Activated CD4-positive, alpha-beta T cell treated with anti-CD3 and anti-CD28 coated beads, Interleukin-2, amount 50 U/mL, for 1 hour (primary cell): ENCODE measurements at places on chromosomes 4 and X.

DNA sequence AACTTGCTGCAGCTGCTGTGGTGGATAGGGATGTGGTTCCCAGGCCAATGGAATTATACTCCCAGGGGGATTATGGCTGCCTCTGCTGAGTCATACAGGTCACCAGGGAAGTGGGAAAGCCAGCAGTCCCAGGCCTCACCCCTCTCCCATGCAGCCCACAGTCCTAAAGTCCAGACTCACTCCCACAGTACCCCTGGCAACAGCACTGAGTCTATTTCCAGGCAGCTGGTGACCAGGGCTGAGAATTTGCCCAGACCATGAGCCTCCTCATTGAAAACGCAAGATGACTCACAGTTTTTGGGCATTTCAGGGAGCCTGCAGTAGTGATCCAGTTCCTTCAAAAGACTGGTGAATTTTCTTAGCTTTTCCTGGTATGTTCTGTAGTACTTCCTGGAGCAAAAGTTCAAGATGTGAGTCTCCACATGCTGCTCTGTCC is 137.6 kb downstream of the NPNT start:
- no peak for DNase-seq

- no peak for DNase-seq
Observed at GRCh38 chr4:78949735-78950134, 10.5 kb upstream of the PAQR3 start.

GRCh38 chr4:178937130-178937529 is 1494.9 kb upstream of the AGA start:
- no peak for DNase-seq

DNA sequence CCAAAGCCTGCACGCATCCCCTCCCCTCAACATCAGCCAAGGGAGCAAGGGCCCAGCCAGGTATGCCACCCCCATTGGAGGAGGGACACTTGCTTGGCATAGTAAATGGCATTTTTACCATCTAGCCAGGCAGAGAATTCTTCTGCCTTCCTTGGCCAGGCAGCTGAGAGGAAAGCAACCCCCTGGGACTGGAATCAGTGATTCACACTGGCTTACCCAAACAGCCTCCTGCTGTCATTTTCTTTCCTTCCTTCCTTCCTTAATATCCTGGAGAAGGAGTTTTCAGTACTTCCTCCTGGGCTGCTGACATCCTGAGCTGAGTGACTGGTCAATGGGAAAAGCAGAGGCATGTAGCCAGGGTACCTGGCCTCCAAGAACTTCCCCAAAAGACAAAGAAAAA is 28.6 kb upstream of the KIAA1210 start:
- DNase-seq: no peak

- DNase-seq: no peak
Observed at GRCh38 chr4:94801016-94801415, 43.3 kb downstream of the BMPR1B start.

DNA sequence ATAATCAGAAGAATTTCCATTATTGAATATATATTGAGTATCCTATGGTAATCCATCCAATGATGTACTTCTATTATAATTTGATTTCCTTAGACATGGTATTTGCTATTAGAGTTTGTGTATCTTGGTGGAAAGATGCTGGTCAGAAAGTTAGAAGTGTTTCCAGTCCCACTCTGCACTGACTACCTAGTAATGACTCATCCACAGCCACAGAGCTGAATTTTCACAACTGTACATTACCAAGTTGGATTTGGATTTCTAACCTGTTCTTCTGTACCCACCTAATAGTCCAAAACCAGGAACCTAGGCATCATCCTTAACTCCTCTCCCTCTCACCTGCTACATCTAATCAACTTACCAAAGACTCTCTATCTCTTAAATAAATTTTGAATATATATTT is 145.4 kb downstream of the REELD1 start:
- no peak for DNase-seq

DNA sequence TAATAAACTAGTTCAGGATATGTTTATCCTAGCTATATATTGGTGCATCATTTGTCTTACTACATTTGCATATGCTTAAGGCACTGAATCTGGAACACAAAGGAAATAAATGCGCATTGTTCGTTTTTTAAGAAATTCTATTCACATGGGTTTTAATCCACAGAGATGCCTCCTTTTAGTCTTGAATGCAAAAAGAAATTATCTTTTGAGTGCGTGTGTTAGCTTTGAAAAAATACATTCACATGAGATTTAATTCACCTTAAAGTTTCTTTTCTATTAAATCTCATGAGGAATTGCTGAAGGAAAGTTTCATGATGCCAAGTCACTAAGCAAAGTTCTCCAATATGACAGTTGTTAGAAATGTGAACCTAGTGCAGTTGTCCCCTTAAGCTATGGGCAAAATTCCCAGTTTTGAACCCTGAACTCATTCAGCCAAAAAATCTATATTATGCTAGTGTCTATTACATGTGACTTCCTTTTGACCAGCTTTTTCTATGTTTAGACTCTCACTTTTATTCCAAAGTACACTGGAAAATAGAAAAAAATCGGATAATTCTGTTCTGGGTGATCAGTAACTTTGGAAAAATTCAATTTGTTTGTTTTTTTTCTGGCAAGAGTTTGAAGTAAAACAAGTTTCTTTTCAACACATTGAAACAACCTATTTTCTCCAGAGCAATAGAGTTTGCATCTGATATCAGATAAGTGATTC is 426.2 kb upstream of the MAGEB2 start:
- DNase-seq: no peak

DNA sequence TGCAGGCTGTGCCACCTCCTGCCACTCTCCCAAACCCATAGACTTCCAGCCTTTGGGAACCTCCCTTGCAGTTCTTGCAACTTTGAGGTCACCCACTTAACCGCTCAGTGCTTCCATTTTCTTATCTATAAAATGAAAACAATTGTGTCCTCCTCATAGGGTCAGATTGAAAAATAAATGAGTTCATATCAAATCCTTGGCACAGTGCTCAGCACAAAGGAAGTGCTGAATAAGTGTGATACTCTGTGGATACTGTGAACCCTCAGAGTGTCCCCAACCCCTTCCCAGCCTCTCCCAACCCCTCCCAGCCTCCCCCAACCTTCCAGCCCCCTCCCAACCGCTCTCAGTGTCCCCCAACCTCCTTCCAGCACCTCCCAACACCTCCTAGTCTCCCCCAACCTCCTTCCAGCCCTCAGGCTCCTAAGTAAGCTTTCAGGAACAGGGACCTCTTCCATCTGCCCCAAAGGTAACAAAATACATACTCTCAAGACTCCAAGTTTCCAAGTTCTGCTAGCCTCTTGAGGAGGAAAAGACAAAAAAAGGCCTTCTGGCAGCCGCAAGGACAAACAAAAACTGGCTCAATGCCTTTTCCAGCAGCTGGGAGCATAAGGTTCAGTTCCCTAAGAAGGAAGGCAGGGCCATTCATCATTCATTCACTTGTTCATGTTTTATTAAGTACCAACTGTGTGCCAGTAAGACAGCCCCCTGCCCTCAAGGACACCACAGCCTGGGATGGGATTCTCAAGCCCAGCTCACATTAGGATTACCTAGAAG is 46.1 kb upstream of the LGI2 start:
- DNase-seq: no peak

- no peak for DNase-seq
Observed at GRCh38 chr4:185036842-185037241, 18.6 kb downstream of the HELT start.

DNA sequence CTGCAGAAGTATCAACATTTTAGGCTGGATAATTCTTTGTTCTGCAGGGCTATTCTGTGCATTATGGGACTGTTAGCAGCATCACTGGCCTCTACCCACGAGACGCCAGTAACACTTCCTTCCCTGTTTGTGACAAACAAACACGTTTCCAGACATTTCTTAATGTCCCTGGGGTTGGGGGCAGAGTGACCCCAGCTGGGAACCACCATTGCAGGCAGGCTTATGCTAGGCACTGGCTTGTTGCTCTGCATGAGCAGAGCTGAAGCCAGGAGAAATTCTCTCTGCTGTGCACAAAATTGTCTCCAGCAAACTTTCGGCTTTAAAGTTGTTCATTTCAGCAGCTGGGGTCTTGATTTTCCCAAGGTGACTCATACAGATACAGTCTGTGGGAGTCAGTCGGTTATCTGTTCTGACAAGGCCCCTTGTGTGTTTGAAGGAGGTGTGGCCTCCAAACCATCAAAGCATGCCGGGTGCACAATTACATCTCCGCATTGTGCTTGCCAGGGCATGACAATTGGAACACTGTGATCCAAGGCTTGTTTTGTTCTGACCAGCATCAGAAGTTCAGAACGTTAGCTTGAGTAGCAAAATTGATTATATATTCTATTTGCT is 156.4 kb upstream of the BOD1L1 start:
- DNase-seq: no peak

- no peak for DNase-seq
Observed at GRCh38 chrX:39170464-39170863, 369.2 kb downstream of the MID1IP1 start.

- no peak for DNase-seq
Observed at GRCh38 chr4:100162027-100162685, 28.1 kb downstream of the DDIT4L start.

DNA sequence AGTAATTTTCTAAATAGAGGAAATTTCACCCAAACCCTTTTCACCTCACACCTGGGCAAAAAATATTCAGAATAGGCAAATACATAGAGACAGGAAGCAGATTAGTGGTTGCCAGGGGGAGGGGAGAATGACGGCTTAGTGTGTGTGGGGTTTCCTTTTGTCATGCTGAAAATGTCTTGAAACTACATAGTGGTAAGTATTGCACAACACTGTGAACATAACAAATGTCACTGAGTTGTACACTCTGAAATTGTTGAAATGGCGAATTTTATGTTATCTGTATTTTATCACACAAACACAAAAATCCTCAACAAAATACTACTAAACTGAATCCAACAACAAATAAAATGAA is 60.7 kb upstream of the PLAC1 start:
- DNase-seq: no peak

DNA sequence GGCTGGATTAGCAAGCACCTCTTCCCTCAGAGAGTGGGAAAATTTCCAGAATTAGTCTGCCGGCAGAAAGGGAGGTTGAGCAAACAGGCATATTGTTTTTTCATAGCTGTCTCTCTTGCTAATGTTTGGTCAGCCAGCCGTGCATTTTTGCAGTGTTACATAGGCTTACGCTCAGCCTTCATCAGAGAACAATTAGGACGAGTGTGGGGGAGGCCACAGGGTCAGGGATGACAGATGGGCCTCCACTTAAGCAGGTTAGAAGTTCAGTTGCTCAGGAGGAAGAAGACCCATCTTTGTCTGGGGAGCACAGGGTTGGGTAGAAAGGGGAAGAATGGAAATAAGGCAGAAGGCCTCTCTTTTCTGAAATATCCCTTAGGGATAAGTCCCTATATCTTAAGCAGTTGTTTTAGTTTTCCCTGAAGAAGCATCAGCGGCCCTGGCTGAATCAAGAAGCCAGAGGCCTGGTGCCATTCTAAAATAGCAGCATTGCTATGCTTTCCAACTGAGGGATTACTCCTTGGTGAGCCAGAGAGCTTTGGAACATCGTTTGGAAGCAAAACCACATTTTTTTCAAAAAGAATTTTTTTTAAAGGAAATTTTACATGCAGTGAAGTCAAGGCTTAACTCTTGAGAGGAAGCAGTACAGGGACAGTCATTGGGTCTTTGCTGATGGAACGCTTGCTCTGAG is 118.8 kb downstream of the SMIM20 start:
- DNase-seq: no peak

- DNase-seq: no peak
Observed at GRCh38 chrX:153984351-153985178, 12.0 kb downstream of the TMEM187 start.

- DNase-seq: peak; percentile 38
Observed at GRCh38 chr4:8176547-8177399, 18.2 kb upstream of the ABLIM2 start.

DNA sequence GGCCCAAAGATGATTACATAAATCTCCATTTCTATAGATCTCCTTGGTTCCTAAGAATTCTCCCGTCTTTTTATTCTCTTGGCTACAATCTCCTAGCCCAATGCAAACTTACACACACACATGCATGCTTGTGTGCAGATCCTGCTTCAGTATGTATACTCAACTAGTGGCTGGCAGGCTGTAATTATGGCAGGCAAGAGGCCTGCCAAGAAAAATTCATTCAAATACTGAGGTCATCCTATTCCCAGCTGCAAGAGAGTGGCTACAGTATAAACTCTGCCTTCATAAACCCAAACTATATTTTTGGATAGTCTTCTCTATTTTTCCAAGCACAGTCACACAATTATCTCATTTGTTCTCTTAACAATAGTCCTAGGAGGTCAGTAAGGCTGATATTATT is 95.2 kb downstream of the SHROOM4 start:
- DNase-seq: no peak

GRCh38 chr4:175791221-175791620 is 20.8 kb downstream of the GPM6A start:
- no peak for DNase-seq

DNA sequence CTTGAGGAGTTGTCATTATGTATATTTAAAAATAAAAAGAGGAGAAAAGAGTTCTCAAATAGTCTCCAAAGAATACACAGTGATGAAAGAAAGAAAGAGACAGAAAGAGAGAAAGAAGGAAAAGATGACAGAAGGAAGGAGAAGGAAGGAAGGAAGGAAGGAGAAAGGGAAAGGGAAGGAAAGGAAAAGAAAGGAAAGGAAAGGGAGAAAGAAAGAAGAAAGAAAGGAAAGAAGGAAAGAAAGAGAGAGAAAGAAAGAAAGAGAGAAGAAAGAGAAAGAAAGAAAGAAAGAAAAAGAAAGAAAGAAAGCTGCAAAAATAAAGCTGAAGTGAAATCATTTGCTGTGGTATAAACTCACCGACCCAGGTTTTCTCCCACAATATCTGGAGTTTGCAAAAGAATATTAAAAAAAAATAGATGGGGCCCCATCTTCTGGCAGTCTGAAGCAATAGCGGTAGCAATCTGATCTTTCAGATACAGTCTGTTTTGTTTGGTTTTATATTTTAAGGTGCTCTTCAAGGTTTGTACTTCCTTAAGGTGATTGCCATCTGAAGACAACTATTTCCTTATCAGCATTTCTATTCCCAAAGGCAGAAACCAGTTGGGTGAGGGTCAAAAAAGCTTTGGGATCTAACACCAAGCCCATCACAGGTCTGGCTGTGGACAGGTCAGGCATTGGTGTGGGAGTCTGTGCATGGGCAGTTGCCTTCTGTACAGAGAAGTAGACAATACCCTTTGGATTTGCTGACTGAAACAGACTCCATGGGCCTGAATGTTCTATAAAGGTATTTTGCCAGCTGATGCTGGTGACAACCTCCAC is 160.4 kb downstream of the CPEB2 start:
- no peak for DNase-seq

DNA sequence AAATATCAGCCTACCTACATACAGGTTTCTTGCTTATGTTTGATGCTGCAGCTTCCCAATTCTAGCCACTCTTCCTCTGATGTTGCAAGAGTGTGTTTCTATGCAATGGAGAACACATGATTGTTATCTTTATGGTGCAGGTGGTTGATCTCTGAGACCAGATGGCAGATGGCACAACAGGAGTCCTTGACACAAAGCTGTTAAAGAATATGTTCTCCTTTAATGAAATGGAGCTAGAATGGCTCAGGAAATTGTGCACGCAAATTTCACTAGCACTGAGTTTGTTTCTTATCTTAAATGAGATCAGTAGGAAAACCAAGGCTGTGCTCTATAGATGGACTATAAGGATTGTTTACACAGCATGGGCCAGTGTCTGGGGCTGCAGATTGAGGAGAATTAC is 29.9 kb upstream of the TTC29 start:
- DNase-seq: no peak
